ENCODE measurements at places on chromosomes 13 and 19.
A peak's percentile ranks its signal among the peaks of the same experiment; 100 is the strongest.

DNA sequence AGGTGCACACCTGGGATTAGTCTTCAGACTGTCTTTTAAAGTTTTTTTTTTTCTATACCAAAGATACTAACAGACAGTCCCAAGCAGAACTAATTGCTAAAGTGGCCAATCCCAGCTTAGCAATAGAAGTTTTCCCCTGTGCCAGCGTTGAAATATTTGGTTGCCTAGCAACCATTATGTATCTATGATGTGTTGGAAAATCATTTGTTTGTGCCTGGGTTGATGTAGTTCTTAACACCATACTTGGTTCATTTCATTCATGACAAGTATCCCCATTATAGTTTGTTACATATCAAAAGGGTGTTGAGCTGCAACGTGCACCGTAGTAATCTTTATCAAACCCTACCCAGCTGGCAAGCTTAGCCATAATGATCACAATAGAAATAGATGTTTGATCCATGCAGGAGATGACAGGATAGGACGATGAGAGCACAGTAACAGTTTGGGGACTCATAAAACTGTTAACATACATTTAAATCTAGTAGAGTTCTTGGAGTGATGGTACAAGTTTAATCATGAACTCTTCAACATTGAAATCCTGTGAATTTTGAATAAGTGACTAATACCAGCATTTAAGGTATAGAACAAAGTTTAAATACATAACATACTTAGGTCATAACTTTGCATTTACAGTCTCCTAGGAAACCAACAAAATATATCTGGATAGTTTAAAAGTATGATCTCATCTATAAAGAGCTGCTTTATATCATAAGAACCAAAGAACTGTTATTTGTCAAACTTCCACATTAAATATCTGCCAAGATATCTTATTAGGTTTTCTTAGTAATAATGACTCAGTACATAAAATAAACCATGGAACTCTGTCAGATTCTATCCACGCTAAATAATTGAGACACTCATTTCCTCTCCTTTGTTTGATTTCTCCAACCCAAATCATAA, 73.4 kb downstream of the MBNL2 start:
- DNase-seq = no peak

DNA sequence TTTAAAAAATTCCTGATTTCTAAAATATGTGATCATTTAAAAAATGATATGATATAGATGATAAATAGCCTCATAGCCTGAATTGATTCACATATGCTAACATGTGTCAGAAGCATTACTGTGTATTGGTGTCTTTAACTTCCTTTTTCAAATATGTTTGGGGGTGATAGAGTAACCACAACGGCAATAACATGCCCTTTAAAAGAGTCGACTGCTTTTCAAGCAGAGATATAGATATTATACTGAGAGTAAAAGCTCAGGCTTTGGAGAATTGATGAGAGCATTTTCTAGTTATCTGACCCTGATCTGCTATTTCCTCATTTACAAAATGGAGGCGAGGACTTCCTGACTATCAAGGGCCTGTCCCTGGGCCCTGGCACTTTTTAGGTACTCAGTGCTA, 260.5 kb downstream of the DCT start:
- no peak for DNase-seq

GRCh38 chr19:46383846-46384245, 29.5 kb downstream of the CCDC8 start:
- DNase-seq = no peak

DNA sequence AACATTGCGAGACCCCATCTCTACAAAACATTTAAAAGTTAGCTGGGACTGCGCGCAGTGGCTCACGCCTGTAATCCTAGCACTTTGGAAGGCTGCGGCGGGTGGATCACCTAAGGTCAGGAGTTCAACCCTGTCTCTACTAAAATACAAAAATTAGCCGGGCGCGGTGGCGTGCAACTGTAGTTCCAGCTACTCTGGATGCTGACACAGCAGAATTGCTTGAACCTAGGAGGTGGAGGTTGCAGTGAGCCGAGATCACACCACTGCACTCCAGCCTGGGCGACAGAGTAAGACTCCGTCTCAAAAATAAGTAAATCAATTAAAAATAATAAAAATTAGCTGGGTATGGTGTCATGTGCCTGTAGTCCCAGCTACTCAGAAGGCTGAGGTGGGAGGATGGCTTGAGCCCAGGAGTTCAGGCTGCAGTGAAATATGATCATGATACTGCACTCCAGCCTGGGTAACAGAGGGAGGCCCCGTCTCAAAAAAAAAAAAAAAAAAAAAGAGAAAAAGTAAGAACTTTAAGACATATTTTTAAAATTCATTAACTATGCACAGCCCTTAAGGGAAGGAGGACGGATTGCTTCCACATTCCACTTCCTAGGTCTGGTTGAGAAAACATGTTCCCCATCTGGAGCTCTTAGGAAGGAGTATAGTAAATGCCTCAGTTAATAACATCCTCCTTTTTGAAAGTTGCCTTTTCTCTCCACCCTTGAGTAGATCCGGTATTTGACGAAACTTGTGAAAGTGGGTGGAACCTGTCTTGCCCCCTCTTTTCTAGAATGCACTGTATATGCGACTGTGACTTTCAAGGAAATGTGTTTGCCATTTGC, 26.1 kb downstream of the EXOC3L2 start:
- no peak for DNase-seq

DNA sequence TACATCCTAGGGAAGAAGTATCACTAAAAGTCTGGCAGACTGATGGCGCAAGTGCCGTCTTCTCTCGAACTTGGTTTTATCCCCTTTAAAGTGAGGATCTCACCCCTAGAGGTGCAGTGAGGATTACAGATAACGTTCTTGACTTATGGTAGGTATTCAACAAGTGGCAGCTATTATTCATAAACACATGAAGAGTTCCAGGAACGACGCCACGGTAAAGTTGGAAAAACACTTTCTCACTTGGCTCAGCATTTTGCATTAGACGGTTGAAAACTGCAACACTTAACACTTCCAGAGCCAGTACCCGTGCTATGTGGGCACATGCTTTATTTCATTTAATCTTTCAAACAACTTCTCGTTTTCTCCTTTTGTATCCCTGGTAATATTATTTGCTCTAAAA, 8.7 kb downstream of the PROZ start:
- DNase-seq = no peak

- no peak for DNase-seq
Measured at GRCh38 chr13:109610517-109610916, 175.9 kb downstream of the IRS2 start.

- DNase-seq = no peak
Measured at GRCh38 chr13:50713523-50714248, 129.8 kb downstream of the DLEU7 start.

DNA sequence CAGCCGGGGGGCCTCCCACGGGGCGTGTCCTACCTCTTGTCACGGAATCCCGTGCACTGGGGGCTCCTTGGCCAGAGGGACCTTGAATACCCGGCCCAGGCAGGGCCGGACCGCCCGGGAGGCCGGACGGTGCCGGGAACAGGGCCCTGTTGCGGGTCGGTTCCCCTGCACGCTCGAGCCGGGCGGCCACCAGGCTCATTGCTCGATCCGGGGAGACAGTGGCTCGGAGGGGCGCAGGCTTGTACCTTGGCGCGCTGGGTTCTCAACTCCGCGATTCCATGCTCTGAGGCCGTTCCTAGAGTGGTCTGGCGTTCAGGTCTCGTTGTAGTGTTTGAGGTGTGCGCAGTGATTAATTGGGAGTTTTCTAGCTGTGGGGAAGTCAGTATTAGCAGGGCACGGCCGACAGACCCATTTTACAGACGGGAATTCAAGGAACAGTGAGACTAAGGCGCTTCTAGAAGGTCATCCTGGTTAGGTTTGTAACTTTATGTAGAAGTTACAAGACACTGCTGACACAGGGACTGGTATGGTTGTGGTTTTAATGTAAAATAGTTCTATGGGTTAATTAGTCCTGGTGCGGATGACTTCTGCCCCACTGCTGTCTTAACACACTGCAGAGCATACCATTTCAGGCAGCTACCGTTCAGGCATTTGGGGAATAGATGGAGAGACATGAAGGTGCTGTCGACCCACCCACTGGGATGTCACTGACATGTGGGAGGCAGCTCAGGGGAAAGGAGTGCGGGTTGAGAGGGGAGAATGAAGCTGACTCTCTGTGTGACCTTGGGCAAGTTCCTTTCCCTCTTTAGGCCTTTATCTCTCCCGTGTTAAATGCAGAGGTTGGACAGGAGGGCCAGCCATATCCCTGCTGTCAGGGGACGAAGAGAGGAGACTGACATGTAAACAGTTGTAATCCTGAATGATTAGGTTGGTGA, 592 bp downstream of the CLPTM1 start:
- DNase-seq = no peak

DNA sequence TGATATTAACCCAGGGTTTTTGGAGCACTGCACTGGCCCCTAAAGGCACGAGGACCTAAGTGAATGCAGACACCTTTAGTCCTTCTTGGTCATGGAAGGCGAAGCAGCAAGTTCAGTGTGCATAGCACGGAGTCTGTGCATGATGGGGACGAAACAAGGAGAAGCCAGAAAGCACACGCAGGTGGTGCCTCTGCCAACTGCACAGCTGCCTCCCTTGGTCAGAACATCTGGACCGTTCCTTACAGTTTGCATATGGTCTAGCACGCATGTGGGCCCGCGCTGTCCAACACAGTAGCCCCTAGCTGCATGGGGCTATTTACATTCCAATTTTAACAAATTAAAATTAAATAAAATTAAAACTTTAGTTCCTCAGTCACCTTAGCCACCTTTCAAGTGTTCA, 44.0 kb downstream of the FLT3 start:
- no peak for DNase-seq

- no peak for DNase-seq
Measured at GRCh38 chr13:77767413-77767812, 69.9 kb downstream of the SLAIN1 start.

- DNase-seq = no peak
Measured at GRCh38 chr13:98013241-98013640, 59.8 kb downstream of the IPO5 start.

- DNase-seq = no peak
Measured at GRCh38 chr19:16571822-16572331, 338 bp downstream of the SLC35E1 start.

GRCh38 chr13:92187378-92187989, 789.1 kb downstream of the GPC5 start:
- DNase-seq = peak; percentile 1

DNA sequence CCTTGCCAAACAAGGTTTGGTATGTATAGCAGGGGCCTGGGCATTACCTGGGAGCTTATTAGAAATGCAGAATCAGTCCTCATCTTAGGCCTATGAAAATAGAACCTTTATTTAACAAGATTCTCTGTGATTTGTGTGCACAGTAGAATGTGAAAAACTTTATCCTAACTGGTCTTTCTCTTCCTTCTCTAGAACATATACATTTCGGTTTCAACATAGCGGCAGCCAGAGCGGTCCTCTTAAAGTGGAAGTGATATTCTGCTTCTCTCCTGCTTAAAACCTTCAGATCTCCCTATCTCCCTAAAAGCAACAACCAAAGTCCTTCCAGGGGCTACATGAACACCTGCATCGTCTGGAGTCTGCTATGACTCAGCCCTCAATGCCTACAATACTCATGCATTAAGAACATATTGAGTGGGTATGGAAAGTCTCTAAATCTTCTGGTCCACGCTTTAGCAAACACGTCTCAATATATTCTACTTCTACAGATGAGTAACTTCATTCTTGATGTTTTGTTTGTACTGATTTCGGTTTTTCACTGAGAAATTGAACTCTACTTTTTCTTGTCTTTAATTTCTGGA, 84.5 kb downstream of the SPRY2 start:
- DNase-seq = no peak

- DNase-seq = no peak
Measured at GRCh38 chr13:112680741-112681360, 9.0 kb upstream of the ATP11A start.

DNA sequence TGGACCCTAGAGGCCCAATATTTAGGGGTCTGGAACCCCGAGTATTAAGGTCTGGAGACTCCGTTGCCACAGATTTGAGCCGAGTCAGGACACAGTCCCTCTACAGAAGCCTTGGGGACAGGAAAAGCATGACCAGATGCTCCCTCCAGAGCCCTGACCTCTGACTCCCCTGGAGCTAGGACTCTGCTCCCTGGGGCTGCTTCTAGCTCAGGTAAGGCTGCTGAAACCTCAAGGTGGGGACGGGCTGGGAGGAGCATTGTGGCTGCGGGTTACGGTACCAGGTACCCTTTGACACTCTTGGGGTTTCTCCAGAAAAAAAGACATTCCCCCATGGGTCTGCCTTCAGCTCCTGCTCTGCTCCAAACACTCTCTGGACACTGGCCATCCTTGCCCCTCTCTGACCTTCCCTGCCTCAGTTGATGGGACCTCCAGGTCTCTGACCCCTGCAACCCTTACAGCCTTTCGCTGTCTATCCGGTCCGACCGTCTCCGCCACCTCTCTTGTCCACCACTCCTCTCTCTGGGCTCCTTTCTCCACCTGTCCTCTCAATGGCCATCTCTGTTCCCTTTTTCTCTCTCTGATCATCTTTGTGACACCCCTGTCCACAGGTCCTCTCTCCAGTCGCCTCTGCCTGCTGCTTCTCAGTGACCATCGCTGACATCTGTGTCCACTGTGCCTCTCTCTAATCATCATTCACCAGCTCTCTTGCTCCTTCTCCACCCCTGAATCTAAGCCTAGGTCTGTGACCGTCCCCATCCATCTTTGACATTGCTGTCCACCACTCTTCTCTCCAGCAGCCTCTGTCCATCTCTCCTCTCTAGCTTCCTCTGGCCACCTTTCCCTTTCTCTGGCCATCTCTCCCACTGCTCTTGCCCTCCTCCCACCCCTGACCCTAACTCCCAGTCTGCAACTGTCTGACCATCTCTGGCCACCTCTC, 1.4 kb downstream of the LRFN3 start:
- DNase-seq = no peak

DNA sequence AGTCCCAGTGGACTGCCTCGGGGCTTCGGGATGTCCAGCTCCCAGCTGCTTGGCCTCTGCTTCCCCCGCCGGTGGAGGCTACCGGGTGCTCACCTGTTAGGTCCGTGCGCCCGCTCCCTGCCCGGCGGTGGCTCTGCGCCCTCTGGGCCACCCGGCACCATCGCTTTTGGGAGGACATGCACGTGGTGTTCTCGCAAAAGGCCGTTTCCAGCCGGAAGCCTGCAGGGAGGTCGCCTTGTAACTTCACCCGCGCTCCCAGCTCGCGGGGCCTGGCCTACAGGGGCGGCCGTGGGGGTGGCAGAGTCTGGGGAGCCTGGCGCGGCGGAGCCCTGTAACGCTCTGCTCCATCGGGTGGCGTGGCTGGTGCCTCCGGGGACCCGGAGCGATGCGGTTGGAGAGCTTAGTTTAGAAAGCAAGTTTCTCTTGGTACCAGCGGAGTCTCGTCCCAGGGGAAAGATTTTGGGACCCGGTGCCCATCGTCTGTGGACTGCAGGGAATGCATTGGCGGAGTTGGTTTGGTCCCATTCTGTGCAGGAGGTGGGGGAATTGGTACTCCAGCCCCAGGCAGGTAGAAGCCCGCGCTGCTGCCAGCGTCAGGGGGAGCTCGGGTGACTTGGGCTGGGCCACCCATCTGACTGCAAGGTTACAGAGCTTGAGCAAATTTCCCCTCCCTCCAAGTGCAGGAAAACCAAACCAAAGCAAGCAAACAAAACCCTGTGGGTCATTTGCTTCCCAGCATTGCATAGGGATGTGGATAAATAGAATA, 673 bp downstream of the SPATA13 start:
- DNase-seq = no peak

Data from NCI-H1048 (cell line).